ENCODE measurements at places on chromosomes 3 and 15. TPM values are rescaled to one million over a fixed set of nuclear protein-coding genes. Genes with fewer than 3 reads are reported as not detected.

DNA sequence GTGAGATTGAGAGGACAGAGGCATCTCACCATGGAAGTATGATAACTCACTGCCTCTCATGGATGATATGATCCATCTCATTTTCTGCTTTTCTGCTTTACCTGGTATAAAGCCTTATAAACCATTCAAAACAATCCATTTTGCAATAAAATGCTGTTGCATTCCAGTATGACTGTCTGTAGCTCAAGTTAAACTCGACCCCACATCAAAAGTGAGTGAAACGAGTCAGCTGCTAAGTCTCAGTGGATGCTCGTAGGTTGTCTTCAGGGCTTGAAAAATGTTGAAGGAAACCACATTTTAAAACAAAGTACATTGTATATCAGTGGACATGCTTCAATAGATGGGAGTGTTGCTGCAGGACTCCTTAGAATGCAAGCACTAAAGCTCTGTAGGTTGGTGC, 839.0 kb downstream of the TUSC7 start:
- no peak for DNase-seq

STAC gene
- 0.32 TPM for total RNA-seq

DNA sequence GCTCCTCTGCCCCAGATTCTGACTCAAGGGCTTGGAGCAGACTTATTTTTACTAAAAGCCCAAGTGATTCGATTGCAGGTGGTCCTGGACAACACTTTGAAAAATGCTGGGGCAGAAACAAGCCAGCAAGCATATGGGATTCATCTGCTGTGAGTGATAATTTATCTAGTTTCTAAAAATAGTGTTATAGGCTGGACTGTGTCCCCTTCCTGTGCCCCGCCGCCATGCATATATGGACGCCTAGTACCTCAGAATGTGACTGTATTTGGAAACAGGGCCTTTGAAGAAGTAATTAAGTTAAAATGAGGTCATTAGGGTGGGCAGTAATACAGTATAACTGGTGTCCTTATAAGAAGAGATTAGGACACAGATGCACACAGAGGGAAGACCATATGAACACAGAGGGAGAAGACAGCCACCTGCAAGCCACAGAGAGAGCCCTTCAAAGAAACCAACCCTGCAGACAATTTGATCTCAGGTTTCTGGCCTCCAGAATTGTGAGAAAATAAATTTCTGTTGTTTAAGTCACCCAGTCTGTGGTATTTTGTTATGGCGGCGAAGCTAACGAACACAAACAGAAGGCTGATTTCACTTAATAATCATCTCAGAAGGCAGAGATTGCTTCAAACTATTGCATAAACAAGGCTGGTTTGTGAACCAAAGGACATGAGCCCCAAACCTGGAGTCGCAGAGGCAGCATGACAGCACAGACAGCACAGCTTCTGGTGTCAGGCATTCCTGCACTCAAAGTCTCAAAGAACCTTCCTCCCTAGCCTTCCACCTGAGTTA, 59.1 kb downstream of the CCNL1 start:
- DNase-seq: peak; percentile 74

GRCh38 chr15:94236608-94237007, 5.2 kb downstream of the MCTP2 start:
- no peak for DNase-seq

DNA sequence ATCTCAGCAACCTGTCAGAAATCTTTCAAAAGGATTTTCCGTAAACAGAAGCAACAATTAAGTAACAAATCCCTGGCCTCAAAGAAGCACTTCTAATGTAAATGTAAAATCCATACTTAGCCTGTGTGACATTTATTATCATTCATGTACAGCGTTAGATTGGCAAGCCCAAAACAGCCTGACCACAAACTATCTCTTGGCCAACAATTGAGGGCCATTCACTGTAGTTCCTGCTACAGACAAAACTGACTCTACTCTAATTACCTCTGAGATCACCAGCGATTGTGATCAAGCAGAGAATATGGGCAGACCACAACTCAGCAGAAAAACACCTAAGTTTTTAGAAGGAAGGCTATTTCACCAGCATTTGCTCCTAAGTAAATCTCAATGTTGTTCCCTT, 9.2 kb downstream of the SHQ1 start:
- no peak for DNase-seq

- peak; percentile 13 for DNase-seq
Measured at GRCh38 chr15:97566961-97567360, 393.5 kb upstream of the ARRDC4 start.

GOLGA6L10 gene
- 2.9 TPM for total RNA-seq

CILP gene
- total RNA-seq: under 0.01 TPM

GRCh38 chr15:43511012-43511885, 6.2 kb upstream of the MAP1A start:
- no peak for DNase-seq

ARL13B gene
- total RNA-seq: 14.7 TPM

GRCh38 chr15:68479870-68480269, 47.9 kb upstream of the ITGA11 start:
- peak; percentile 48 for DNase-seq

GRCh38 chr3:78112291-78113010, 1072.6 kb downstream of the ROBO2 start:
- peak; percentile 79 for DNase-seq

DNA sequence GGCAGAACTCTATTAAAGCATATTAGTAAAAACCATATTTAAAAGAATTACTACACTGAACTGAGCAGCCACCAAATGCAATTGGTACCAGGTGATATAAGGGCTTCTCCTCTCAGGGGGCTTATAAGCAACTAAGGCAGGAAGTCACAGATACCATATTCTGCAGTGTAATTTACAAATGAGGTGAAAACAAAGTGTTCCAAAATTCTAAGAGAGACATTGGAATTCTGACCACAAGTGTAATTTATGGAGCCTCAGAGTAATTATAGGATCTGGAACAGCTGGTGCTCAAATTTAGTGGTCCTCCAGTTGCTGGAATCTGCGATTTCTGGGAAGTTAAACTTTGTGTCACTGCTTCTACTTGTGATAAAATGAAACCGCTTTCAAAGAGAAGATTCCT, 3.1 kb upstream of the NR1I2 start:
- DNase-seq: no peak

CMC1 gene
- 7.1 TPM for total RNA-seq

ARIH2 gene
- total RNA-seq: 69.6 TPM

SLC35G2 gene
- total RNA-seq: 17.3 TPM

- DNase-seq: peak; percentile 71
Measured at GRCh38 chr15:81163961-81164800, 30.1 kb downstream of the CFAP161 start.

DNA sequence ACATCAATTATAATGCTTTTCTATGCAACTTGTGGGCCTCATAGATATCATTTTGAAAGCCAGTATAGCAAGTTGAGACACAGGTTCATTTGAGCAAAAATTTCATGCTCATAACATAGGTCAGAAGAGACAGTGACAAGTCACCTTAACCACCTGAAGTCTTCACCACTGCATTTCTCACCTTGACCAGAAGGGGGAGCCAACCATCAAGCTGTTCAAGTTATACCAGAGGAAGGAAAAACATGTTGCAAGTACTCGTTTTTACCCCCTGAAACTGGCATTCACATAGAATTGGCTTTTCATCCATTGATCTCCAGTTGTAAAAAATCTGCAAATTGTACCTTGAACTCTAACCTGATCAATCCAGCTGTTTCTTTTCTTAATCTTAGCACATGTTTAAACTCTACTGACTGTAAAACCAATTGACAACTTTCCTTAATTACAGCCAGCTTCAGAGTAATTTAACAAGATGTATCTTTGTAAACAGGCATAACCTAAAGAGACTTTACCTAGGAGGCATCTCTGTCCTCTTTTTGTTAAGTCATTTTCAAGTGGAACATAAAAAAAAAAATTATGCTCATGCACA, 1.4 kb downstream of the LMOD3 start:
- DNase-seq: peak; percentile 81

DNA sequence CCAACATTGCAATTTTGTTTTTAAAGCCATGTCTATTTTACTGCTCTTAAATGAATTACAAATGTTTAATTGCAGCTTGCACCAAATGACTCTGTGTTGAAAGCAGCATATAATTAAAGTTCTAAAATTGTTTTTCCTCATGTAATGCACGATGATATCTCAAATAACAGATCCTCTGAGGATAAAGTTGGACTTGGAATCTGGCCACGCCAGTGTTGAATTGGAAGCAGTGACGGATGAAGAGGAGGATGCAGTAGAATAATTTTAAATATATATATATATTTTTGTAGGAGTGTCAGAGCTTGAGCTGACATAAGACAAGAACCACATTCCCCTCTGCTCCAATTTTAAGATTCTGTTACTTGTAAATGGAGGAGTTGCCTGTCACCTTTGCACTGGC, 406.6 kb upstream of the DPPA4 start:
- no peak for DNase-seq

- DNase-seq: no peak
Measured at GRCh38 chr3:66378256-66378655, 122.6 kb downstream of the LRIG1 start.

DNA sequence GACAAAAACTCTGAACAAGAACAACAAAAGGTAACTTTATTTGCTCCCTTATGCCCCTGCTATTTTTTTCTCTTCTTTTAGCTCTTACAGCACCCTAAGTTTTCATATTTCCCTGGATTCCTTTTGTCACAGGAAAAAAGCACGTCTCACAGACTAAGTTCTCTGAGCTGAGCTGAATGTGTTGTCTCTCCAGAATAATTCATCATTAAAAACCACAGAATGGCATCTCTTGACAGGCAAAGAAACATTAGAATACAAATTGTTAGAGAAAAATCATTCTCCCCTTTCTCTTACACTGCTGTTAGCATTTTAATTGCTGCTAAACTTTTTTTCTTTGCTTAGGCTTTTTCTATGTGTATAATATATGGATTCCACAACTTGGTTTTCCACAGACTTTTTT, 48.7 kb upstream of the SECISBP2L start:
- DNase-seq: no peak

DNA sequence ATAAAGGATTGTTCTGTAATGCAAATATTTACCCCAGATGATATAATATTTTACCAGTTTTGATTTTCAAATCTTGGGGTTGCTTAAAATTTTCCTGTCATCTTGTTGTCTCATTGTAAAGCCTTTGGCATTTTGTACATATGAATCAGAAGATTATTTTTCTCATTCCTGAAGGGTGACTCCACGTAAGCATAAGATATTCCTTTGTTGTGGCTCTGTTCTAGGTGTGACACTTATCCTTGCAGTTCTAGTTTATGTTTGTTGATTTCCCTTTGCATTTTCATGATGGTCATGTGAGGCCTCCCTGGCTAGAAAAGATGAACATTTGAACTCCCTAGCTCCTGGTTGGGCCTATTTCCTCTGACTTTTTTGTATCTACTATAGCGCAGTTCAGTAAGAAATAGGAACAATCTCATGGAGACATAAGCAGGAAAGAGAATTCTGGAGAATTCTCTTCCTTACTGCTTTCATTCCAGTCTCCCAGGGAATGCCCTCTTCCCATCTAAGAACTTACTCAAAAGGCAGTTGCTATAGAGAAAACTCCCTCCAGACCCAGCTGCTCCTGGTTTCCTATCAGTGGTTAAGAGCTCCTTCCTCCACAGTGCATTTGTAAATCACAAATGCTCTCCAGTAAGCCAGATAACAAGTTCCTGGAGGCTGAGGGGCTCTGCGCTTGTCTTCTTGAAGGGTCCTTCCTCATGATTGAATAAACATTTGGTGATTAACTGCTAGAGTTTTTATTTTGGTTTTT, 124.7 kb downstream of the WNT5A start:
- no peak for DNase-seq

- no peak for DNase-seq
Measured at GRCh38 chr3:426072-426471, 229.5 kb downstream of the CHL1 start.

CX3CR1 gene
- total RNA-seq: not detected

PIGZ gene
- 1.7 TPM for total RNA-seq

GRCh38 chr15:24607636-24608035, 67.9 kb upstream of the NPAP1 start:
- no peak for DNase-seq

SH2D7 gene
- total RNA-seq: not detected

GRCh38 chr3:5238545-5238944, 51.0 kb downstream of the EDEM1 start:
- no peak for DNase-seq

MASP1 gene
- total RNA-seq: 198 TPM

GRCh38 chr15:101121511-101122090, 130.2 kb downstream of the CHSY1 start:
- peak; percentile 92 for DNase-seq

SLC22A13 gene
- 0.43 TPM for total RNA-seq

DNA sequence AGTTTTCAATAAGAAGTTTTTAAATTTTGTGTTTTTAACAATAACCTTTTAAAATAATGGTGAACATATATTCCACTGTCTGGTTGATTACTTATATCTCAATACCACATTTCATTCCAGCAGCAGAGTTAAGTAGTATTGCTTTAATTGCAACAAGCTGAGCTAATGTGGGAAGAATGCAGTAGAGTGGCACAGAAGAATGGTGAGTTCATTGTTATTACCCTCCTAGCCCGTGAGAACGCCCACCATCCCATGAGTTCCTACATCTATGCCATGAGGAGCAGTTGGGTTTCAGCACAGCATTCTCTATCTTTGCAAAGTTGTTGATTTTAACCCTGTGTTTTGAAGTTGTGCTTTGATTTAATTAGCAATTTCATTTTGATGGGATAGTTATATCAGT, 17.8 kb upstream of the NR2E3 start:
- DNase-seq: peak; percentile 35

GRK7 gene
- not detected for total RNA-seq

Data from fibroblast of villous mesenchyme (primary cell).